ENCODE measurements at places on chromosomes 4 and X.

GRCh38 chr4:7971881-7972500, 32.3 kb upstream of the AFAP1 start:
- no peak for DNase-seq

- no peak for DNase-seq
Measured at GRCh38 chr4:39304651-39305050, 61.5 kb downstream of the RFC1 start.

GRCh38 chr4:166012129-166013030, 139.3 kb downstream of the TLL1 start:
- DNase-seq = no peak

- DNase-seq = no peak
Measured at GRCh38 chrX:18578546-18578945, 93.4 kb downstream of the RS1 start.

DNA sequence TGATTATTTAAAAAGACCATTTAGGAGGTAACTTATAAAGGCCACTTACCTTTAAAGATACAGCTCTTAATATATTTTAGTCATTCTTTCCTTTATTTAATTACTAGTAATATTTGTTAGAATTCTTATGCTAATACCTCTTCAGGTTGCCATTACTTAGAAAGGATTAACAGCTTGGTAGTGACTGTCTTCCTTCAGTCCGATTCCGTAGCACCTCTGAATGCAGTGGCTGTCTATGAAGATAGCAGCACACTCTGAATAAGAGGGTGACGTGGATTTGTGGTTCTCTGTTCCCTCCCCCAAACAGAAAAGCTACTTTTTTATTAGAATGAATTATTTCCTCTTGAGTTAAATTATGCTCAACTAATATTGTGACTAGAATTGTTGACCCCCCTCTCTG, 92.6 kb upstream of the TENM3 start:
- no peak for DNase-seq

DNA sequence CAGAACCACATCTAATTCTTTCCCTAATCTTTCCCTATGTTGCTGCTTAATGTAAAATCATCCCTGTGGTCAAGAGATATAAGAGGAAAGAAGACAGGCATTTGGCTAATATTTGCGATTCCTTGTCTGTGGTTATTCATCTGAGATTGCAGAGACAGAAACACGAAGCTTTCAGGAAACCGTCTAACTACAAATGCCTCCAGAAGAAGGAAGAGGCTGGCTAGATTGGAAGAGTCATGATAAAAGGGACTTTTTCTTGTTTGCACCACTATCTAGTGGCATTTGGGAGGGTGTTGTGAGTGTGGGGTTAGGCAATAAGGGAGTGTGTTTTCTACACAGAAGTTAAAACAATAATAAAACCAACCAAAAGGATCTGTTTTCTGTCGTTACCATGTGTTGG, 43.9 kb downstream of the TMEM154 start:
- no peak for DNase-seq

DNA sequence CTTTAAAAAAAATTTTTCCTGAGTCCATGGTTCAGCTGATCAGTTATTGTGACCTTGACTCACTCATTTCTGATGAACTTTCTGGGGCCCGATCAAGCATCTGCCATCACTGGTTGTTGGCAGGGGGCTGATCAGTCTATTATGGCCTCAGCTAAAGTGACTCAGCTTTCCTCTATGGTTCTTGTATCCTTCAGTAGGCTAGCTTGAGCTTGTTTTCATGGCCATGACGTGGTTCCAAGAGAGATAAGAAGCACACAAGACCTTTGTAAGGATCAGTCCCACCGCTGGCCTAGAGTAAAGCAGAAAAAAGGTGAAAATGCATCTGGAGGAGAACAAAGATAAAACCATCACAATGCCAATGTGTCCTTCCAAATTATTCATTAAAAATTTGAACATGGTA, 29.8 kb upstream of the EPGN start:
- DNase-seq = no peak

GRCh38 chr4:6884341-6884870, 25.2 kb upstream of the TBC1D14 start:
- DNase-seq = no peak

GRCh38 chr4:150236626-150237025, 158.4 kb downstream of the DCLK2 start:
- no peak for DNase-seq

DNA sequence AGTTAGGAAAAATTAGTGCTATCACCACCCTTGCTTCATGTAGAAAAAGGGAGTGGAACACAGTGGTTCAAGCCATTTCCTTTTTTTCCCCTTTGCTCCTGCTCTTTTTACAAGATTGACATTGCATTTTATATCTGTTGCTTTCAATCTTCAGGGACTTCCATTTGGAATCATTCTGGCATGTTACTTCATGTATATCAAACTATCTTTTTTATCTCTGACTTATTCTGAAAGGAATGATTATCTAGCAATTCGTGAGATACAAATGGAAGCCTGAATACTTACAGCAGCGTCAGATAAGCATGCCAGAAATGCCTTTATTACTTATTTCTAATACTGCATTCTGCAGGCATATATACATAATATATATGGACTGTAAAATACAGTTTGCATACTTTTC, 20.4 kb downstream of the ADGRL3 start:
- DNase-seq = no peak

DNA sequence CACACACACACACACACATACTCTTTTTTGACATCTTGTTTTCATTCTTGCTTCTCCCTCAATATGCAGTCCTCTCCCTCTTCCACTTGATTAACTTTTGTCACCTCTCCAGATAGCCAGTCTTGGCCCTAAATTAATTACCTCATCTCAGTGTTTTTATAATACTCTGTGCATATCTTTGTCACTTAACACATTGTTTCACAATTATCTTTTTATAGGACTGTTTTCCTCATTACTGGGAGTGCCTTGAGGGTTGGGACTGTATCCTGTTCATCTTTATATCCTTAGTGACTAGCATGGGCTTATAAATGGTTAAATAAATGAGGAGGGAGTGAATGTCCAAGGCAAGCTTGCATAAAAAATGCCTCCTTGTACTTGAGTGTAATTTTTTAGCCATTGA, 33.1 kb downstream of the SYNPO2 start:
- DNase-seq = no peak

DNA sequence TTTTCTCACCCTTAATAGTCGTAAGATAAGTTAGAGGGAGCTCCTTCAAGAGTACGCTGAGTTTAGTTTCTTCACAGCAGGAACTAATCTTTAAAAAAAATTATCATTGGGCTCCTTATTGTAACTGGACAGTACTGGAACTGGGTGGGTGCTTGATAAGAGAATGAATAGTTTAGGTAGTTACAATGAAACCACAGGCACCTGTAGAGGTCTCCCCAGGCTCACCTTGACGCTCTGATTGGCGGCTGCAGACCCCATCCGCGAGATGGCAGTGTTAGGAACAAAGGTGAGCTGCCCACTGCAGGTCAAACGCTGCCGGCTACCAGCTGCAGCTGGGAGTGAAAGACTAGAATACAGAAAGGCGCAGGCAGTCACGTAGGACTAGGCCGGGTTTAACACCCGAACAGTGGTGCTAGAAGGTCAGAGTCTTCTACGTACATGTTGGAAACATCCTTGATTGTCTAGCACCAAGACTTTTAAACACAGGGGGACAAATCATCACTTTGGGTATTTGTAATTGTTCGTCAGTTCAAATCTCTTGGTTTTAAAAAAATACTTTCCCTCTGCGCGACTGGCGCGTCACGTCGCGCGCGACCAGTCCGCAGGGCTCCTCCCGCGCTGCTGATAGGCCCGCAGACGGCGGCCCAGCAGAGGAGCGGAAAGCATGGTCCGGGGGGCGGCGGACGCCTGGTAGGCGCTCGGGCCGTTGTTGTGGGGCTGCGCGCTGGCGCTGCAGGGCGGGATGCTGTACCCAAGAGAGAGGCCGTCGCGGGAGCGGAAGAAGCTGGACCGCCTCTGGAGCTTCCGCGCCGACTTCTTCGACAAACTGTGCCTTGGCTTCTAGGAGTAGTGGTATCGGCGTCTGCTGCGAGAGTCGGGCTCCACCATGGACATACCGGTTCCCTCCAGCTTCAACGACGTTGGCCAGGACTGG, 45.6 kb downstream of the SMARCA5 start:
- peak; percentile 32 for DNase-seq

- DNase-seq = no peak
Measured at GRCh38 chr4:107709916-107710315, 10.1 kb downstream of the PAPSS1 start.

GRCh38 chr4:185797018-185797417, 15.0 kb downstream of the SORBS2 start:
- no peak for DNase-seq

DNA sequence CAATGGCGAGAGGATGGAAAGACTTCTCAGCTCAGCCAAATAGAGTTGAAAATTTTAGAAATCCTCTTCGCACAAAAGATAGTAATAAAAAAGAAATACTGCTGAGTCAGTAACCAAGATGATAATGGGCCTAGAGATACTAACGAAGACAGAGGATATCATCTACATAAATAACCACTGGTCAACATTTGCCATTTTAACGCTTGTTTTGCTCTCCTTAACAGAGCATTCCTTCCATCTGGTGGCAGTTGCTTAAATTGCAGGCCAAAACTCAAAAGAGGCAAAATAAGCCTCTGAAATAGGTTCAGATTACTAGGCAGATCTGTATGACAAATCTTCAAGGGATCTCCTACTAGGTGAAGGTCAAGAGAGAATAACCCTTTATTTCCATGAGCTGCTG, 51.7 kb upstream of the MCF2 start:
- DNase-seq = no peak

- no peak for DNase-seq
Measured at GRCh38 chrX:50799531-50799961, 14.4 kb downstream of the SHROOM4 start.

GRCh38 chr4:73721435-73721834, 18.9 kb upstream of the CXCL8 start:
- no peak for DNase-seq

DNA sequence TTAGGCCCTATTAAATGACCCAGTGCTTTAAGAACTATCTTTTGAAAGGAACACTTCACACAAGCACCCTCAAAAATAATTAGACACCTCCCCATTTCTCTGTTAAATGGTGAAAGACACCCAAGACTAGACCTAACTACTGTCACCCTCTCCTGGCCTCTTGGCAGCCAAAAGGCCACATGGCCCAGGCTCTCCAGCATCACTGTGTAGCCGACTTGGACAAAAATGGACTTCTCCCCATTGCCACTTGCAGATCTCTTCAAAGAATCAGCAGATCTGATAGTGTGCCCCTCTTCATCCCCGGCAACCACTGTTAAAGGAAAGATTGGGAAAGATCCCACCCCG, 2.0 kb downstream of the MID1IP1 start:
- DNase-seq = no peak

DNA sequence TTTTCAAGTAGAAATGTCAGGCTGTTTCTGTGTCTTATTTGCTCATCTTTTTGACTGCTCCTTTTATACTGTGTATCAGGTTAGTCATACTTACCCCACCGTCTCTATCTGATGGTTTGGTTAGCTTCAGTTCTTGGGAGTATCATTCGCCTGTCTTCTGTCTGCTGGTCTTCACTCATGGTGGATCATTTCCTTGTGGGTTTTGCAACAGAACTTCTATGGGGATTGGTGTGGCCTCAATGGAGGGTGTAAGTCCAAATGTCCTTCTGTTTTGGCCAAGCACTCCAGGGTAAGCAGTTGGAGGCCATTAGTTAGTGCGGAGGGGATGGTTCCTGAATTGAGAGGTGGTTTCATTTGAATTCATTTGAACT, 7.2 kb downstream of the ABCD1 start:
- no peak for DNase-seq

- no peak for DNase-seq
Measured at GRCh38 chr4:77922158-77923094, 59.8 kb downstream of the MRPL1 start.

DNA sequence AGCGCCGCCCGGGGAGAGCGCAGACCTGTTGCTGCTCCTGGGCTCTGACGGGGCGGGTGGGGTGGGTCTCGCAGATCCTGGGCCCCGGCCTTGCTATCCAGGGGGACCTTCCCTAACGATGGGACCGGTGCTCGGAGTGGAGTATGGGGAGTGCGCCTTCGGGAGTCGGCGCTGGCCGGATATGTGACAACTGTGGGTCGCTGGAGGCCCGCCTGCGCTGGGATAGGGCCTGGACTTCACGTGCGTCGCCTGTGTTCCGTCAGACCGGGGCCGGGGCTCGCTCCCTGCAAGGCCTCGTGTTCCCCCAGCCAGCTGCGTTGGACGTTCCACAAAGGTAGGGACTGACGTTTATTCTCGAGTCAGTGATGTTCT, 1.3 kb downstream of the TBL1X start:
- DNase-seq = no peak

DNA sequence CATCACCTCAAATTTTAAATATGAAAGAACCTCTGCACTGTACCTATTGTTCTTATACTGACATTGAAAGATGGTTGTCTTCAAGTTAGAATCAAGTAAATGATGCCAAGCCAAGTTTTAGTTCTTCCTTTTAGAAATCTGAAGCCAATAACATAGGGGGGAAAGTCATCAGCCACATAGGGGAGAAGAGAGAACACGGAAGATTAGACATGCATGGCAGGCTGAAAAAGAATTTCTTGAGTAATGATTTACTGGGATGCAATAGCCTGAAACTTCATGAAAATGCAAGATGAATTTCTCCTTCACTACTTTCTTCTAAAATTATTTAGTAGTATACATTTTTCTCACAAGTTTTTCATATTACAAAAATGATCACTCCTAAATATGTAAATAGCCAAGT, 13.6 kb upstream of the EPGN start:
- no peak for DNase-seq

All from activated CD8-positive, alpha-beta memory T cell treated with anti-CD3 and anti-CD28 coated beads for 1 hour (primary cell).